ENCODE measurements at places on chromosomes 5 and 9.

DNA sequence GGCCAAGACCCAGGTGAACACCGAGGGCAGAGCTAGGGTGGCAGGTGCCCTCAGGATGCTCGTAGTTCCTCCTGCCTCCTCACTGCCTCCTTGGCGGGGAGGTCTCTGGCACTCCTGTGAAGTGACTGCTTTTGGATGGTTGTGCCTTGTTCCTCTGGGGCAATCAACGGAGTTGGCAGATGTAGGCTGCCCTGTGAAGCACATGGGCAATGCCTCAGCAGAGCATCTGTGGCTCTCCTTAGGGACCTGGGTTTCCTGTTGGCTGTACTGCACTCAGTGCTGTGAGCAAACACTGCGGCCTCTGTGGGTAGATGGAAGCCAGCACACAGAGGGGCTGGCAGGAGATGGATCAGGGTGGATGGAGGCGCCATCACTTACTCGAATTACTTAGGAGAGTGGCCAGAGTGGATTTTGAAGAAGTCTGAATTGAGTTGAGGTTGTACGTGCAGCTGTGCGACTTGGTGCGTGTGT lies 71.4 kb upstream of the COL5A1 start:
- DNase-seq, result no peak

GRCh38 chr5:14245132-14245925 lies 102.2 kb downstream of the TRIO start:
- no peak for DNase-seq

DNA sequence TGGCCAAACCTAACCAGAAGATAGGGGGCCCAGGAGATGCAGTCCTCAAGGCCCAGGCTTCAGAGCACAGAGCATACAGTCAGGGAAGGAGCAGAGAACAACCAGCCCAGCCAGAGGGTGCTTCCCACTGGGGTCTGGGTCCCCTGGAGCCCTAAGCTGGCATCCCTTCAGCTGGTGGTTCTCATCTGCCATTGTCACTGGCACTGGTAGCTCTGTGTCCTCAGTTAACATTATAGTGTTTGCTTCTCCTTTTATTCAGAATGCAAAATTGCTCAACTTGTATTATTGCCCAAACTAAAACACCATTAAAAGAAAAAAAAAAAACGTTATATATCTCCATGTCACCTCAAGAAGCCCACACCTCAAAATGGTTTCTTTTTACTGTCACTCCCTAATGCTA lies 219.2 kb downstream of the ENC1 start:
- no peak for DNase-seq

DNA sequence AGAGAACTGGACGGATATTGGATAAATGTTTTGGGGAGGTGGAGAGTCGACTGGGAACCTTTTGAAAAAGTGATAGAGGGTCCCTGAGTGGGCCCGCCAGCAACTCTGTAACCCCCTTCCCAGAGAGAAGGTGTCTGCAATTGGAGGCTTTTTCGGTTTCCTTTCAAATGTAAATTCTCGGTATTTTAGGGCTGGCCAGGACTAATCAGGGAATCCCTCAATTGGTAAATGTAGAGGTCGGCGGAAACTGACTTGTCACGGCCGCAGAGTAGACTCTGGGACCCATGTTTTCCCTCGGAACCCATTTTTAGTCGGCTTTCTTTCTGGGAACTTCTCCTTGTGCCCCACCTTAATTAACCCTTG lies 524 bp downstream of the CCNB1 start:
- DNase-seq, result no peak

GRCh38 chr5:155959082-155959481 lies 367.9 kb upstream of the SGCD start:
- DNase-seq, result no peak

GRCh38 chr5:39485079-39485478 lies 60.3 kb upstream of the DAB2 start:
- DNase-seq, result no peak

DNA sequence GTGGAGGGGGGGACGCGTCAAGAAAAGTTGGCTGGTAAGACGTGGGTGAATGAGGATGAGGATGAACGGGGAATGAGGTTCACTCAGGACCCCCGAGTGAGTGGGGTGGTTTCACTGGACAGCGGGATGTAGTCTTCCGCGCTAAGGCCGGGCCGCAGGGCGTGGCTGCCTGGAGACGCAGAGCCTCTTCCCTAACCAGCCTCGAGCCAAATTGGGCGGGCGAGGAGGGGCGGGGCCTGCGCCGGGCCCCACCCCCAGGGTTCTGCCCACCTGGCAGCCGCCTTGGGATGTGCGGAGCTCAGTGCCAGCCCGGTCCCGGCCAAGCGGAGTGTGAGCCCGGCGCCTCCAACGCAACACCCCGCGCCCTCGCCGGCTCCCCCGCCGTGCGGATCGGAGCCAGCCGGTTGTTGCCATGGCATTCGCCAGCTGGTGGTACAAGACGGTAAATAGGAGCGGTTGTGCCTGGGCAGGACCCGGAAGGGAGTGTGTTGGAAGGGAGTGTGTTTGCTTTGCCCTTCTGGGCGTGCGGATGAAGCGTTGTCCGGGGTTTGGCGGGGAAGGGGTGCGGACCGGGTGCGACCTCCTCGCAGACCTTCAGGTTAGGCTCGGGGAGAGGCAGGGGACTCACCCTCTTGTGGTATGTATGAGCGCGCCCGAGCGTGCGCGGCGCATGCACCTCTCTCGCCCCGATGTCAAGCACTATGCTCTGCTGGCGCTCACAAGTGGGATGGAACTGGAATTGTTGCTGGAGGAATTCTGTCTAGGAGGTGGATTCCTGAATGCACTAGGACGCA lies 746 bp downstream of the CAST start:
- DNase-seq, result peak; percentile 85

DNA sequence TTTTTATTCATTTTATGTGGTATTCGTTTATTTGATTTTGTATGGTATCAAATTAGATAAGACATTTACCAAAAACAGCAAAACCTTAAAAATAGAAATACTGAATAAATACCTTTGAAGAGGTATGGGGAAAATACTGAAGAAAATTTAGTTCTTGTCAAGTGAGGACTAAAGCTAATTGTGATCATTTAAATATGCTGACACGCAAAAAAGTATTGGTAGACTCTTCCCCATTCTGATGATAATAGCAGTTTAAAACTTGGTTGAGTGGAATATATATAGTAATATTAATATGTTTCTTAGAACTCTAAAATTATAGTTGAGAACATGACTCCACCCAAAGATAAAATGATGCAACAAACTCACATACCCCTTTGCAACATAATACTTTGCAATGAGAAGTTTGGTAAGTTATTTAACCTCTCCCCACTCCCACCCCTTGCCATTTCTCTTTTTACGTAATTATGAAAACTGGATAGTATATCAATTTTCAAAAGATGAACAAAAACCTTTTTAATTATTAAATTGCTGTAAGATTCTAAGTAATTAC lies 30.1 kb upstream of the SNX24 start:
- no peak for DNase-seq

DNA sequence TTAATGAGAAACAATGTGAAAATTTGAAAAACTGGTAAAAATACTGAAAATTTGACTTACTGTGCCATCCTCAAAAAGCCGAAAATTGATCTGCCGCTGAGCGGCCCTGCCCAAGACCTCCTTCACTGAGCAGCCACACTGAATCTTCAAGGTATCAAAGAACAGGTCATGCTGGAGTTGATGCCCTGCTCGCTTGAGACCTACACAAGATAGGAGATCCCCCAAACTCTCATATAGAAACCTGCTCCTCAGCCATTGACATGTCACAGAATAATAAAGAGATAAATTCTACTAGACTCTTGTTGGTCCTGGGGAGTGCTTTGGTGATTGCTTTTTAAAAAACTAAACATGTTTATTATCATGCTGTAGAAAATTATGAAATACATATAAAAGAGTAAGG lies 52.7 kb downstream of the GLDC start:
- DNase-seq, result no peak

DNA sequence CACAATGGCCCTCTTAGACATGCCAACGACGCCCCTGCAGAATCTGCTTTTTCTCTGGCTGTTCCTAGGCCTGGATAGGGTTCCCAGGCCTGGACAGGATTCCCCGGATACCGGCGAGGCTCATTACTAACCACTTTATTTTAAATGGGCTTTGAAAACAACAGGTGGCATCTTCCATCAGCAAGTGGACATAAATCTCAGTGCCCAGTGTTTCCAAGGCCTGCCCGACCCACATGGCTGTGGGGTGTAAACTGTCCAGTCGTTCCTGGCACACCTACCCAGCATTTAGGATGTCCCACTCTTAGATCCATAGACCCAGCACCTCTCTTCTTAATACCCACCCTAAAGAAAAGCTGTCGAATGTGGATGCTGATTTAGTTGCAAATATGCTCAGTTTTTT lies 896 bp downstream of the CMBL start:
- no peak for DNase-seq

DNA sequence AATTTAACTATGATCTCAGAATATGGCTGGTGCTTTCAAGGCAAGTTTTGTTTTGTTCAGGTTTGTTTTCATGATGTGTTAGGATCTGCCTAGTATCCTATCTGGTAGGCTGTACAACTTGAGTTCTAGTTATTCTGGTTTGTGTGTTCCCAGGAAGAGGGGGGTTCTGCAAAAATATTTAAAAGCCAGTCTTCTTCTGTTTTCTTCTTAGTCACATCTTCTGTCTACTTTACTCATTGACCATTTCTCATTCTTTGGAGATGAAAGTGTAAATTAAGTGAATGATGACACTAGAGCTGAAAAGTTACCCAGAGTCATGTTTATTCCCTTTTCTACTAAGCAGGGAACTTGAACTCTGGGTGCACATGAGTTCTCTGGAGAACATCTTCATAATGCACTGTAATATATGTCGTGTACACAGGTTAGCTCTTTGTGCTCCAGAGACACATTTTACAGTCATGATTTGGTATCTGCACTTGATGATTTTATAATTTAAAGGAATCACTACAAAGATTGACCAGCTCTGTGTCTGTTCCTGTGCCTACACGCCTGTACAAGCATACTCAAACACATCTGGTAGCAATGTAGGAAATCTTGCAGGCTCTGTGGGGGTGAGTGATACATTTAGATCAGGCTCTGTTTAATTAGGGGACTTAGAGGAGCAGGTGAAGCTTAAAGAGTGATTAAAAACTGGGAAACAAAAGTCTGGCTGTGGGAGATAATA lies 5.0 kb downstream of the SMAD5 start:
- no peak for DNase-seq

DNA sequence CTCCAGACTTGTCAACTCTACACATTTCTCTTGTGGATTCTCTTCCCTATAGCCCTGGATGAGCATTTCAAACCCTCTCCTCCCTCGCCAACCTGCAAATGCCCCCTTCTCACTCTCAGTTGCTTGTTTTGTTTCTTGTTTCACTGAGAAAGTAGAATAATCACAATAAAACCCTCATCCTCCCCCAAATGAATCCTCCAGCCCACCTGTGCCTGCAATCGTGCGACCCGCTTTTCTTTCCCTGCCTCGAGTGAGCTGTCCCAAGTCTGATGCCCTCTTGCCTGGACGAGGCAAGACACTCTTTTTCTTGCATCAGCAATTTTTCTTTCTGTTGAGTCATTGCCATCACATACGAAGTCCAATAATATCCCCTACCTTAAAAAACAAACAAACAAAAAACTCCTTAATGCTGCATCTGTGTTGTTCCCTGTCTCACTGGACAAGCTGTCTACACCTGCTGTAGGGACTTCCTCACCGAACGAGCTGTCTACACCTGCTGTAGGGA lies 3.7 kb upstream of the CACNA1B start:
- no peak for DNase-seq

DNA sequence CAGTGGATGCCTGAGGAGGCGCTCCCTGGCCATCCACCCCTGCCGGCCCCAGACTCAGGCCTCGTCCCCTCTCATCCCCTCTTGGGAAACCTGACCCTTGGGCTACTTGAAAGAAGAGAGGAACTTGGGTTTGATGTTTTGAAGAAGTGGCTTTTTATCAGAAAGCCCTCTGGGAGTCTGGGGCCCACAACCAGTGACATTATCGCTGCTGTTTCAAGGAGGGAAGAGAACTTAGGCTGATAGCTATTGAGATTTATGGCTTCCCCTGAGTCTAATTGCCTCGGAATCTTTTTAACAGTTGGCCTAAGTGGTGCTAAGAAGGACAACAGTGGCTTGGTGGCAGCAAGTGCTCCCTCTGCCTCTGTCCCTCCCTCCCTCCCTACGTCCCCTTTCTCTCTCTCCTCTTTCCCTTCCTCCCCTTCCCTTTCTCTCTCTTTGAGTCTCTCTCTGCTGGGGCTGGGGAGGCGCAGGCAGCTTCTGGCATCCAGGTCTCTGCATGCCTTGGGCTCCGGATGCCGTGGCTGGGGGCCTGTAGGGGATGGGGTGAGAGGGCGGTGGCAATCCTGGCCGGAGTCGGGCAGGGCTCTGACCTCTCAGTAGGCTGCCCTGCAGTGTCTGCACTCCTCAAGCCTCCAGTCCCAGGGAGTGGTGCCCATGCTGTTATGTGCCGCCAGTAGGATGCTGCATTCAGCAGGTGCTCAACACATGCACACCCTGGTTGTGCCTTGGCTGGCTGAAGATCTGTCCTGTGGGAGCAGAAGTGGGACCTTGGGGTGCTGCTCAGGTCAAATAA lies 49.6 kb upstream of the RXRA start:
- no peak for DNase-seq

DNA sequence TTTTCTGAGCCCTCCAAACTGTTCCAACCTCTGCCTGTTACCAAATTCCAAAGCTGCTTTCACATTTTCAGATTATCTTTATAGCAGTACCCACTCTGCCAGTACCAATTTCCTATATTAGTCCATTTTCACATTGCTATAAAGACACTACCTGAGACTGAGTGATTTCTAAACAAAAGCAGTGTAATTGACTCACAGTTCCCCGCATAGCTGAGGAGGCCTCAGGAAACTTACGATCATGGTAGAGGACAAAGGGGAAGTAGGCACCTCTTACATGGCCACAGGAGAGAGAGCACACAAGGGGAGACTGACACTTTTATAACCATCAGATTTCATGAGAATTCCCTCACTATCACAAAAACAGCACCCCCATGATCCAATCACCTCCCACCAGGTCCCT lies 105.0 kb downstream of the DTWD2 start:
- no peak for DNase-seq

DNA sequence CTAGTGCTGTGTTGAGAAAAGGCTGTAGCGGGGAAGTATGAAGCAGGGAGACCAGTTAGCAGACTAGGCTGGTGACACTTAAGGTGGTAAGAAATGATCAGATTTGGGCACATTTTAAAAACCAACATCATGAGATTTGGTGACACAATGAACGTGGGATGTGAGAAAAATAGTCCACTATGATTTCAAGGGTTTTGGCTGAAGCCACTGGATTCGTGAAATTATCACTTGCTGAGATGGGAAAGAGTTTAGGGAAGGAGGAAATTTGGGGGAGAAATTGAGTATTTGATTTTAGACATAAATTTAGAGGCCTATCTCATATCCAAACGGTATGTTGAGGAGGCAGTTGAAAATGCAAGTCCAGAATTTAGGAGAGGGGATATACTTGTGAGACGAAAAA lies 23.1 kb downstream of the SKP2 start:
- no peak for DNase-seq

GRCh38 chr5:81633891-81634290 lies 117.0 kb downstream of the SSBP2 start:
- no peak for DNase-seq

GRCh38 chr5:66779528-66779927 lies 183.3 kb downstream of the MAST4 start:
- no peak for DNase-seq

GRCh38 chr5:90134892-90135291 lies 274.7 kb downstream of the CETN3 start:
- no peak for DNase-seq

- DNase-seq, result peak; percentile 67
These were observed 117.8 kb downstream of the PTTG1 start for GRCh38 chr5:160539431-160539830.
